ENCODE measurements at places on chromosomes 1 and 21.

GRCh38 chr1:209045331-209046057, 538.0 kb upstream of the CAMK1G start:
- DNase-seq: no peak
- no peak overlapping the region for H3K27ac ChIP-seq
- no peaks in the 10 kb centered on the region for H3K4me1 ChIP-seq
- H3K36me3 ChIP-seq: no peaks in the 10 kb centered on the region
- no peak overlapping the region for H3K4me3 ChIP-seq
- H3K27me3 ChIP-seq: peaks cover 5% of the 10 kb centered on the region

GRCh38 chr1:30957560-30958222, 49.1 kb upstream of the SDC3 start:
- H3K27ac ChIP-seq: no peak overlapping the region
- DNase-seq: no peak
- H3K27me3 ChIP-seq: no peaks in the 10 kb centered on the region
- no peaks in the 10 kb centered on the region for H3K4me1 ChIP-seq
- no peak overlapping the region for H3K4me3 ChIP-seq

DNA sequence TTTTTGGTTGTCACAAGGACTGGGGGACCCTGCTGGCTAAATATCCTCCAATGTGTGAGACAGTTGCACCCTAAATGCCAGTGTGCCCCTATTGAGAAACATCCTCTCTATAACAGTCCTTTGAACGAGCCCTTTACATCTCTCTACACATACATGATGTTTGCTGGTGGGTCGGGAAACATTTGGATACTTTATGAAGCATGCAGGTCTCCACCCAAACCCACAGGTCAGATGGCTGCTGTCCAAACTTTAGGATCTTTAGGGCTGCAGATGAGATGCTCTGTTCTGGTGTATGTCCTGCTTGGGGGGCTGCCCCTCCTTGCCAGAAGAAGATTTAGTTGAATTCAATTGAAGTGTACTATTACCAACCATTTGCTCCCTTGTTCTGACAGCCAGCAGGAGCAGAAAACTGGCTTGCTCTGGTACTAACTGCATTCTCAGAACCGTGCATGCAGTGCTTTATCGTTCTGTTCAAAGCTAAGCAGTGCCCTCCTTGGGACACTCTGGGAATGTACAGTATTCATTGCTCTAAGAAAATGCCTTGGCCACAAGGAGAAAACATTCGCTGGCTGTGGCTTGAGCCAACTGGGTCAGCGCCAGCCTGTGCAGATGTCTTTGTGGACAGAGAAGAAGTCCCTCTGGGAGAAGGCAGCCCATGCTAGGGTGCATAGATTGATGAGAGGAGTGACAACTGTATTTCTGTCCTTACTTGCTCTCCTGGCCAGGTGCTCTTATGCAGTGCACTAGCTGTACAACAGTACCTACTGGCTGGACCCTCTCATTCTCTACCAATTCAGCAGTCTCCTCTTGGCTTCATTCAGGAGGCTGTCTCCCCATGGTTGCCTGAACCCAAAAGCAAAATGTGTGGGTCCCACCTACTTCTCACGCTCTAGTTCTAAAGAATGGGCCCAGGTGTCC, 61.4 kb upstream of the DIRAS3 start:
- H3K36me3 ChIP-seq: no peaks in the 10 kb centered on the region
- H3K4me3 ChIP-seq: no peak overlapping the region
- DNase-seq: no peak
- H3K4me1 ChIP-seq: 0 out of 2 replicates have a peak, but pooled peaks cover 1% of the 10 kb centered on the region
- H3K27ac ChIP-seq: no peak overlapping the region

- H3K4me3 ChIP-seq: no peak overlapping the region
- DNase-seq: no peak
- H3K27me3 ChIP-seq: peaks cover 7% of the 10 kb centered on the region
- no peak overlapping the region for H3K27ac ChIP-seq
- H3K4me1 ChIP-seq: no peaks in the 10 kb centered on the region
Measured at GRCh38 chr1:78060857-78061563, 15.2 kb downstream of the GIPC2 start.

DNA sequence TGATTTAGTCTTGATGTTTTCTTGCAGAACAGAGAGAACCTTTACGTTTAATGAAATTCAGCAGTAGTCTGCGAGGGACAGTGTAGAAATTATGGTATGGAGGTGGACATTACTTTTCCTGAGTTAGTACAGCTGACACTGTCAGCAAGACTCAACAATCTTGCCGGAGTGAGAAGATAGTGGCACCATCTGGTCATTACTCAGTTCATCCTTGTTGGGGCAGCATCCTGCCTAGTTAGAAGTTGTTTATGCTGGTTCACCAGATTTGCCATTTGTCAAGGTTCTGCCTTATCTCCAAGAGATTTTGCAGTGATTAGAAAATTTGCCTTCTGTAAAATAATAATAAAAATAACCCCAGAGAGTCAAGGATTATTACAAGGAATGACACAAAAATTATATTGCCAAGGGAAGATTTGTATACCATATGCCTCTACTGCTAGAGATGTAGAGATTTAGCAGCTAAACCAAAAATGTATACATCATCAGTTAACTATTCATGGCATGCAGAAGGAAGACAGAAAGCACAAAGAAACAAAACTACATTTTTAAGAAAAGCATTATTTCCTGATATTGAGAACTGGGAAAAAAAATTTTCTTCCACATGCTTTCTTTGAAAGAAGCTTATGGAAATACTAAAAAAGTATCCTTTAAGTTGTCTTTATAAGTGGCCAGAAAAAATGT, 1967.4 kb downstream of the NCAM2 start:
- H3K4me3 ChIP-seq: no peak overlapping the region
- DNase-seq: no peak
- no peaks in the 10 kb centered on the region for H3K27me3 ChIP-seq
- H3K36me3 ChIP-seq: no peaks in the 10 kb centered on the region
- H3K4me1 ChIP-seq: peaks cover 17% of the 10 kb centered on the region
- no peak overlapping the region for H3K27ac ChIP-seq

- H3K27me3 ChIP-seq: no peaks in the 10 kb centered on the region
- H3K4me1 ChIP-seq: peaks cover 4% of the 10 kb centered on the region
- no peak overlapping the region for H3K27ac ChIP-seq
Measured at GRCh38 chr1:119914071-119914470, 17.8 kb upstream of the ADAM30 start.

DNA sequence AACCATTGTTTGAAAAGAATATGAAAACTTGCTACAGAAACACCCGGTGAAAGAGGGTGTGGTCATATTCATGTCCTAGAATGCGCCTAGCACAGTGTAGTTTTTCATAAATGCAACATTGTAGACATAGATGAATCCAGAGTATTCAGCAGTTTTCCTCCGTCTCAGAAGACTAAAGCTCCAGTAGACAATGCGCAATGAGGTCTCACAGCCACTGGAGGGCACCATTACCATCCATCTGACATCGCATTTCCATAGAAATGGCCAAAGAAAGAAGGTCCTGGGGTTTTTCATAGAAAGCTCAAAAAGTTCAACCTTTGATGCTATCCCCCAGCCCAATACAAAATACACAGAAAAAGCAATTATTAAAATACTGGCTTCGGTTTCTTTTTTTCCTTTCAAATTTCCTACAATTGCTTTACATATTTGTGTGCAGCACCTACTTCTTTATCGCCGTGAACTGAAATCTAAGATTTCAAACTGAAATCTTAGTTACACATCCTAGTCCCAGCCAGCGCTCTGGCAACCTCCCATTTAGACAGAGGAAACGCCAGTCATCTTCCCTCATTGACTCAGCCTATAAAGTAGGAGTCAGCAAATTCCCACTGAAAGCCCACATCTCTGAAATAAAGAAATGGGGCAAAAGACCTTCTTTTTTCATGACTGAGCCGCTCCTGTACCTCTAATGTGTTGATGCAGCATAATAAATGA, 3.9 kb upstream of the CD58 start:
- peak; percentile 71 for DNase-seq
- H3K36me3 ChIP-seq: no peaks in the 10 kb centered on the region
- peaks cover 17% of the 10 kb centered on the region for H3K4me1 ChIP-seq
- no peak overlapping the region for H3K27ac ChIP-seq
- no peaks in the 10 kb centered on the region for H3K27me3 ChIP-seq

- H3K4me1 ChIP-seq: no peaks in the 10 kb centered on the region
- H3K36me3 ChIP-seq: peaks cover 49% of the 10 kb centered on the region
Measured at GRCh38 chr1:27760426-27760825, 12.6 kb upstream of the STX12 start.

DNA sequence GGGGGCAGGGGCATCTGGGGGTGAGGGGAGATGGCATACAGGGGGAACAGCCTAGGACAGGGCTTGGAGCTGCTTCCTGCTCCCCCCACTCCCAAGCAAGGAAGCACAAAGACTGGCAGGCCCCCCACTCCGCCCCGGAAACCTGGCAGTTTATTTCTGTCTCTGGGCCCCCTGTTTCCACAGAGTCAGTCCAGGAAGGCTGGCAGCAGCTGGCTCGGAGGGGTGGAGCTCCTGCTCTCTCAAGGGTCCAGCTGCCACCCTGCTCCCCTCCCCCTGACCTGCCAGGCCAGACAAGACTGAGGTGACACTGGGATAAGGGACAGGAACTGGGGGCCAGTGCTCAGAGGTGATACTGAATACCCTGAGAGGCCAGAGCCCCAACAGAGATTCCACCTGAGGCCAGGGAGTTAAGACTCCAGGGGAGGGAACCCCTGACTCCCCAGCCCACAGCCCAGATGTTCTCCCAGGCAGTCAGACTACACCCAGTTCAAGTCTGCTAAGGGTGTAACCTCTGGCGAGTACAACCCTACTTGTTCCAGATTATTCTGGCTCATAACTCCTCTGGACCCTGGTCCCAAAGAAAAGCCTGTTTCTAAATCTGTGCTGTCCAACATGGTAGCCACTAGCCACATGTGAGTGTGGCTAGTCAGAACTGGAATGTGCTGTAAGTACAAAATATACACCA, 26.3 kb downstream of the AHDC1 start:
- H3K4me1 ChIP-seq: peaks cover 3% of the 10 kb centered on the region
- peaks cover 9% of the 10 kb centered on the region for H3K36me3 ChIP-seq
- H3K4me3 ChIP-seq: no peak overlapping the region

- H3K4me1 ChIP-seq: no peaks in the 10 kb centered on the region
- no peak overlapping the region for H3K4me3 ChIP-seq
- no peaks in the 10 kb centered on the region for H3K36me3 ChIP-seq
- H3K27ac ChIP-seq: no peak overlapping the region
- H3K27me3 ChIP-seq: no peaks in the 10 kb centered on the region
Measured at GRCh38 chr1:48859456-48859855, 82.8 kb upstream of the BEND5 start.

DNA sequence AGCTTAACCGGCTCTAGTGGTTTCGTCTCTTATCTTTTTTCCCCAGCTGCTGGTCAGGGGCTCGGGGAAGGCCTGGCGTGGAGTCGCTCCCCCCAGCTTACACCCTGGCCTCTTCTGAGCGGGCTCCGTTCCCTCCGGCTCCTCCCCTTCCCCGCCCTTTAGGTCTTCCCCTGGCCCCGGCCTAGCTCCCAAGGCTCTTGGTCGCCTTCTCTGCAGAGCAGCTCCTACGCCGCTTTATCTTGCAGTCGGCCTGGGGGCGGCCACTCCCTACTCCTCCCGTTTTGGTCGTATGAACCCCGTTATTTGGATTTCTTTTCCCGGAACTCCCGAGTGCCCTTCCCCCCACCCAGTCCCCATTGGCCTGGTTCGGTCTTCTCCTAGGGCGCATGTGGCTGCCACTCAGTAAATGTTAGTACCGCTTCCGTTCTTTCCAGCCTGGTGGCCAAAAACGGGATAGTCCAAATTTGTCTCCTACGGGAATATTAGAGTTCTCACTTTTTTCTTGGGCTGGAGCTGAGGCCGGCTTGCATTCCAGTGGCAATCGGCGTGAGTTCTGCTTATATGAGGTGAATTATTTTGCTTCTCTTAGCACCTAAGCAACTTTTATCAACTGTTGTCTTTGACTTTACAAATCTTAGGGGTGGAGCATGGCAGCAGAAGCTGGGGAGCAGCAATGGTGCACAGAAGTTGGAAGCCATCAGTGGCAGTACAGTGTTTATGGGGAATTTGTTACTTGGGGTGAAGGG, 467 bp downstream of the THRAP3 start:
- peak overlapping the region; percentile 92 for H3K27ac ChIP-seq
- DNase-seq: no peak
- H3K27me3 ChIP-seq: no peaks in the 10 kb centered on the region
- H3K4me1 ChIP-seq: peaks cover 41% of the 10 kb centered on the region
- peak overlapping the region; percentile 81 for H3K4me3 ChIP-seq
- H3K36me3 ChIP-seq: peaks cover 33% of the 10 kb centered on the region

- H3K27ac ChIP-seq: no peak overlapping the region
- H3K27me3 ChIP-seq: no peaks in the 10 kb centered on the region
- no peaks in the 10 kb centered on the region for H3K36me3 ChIP-seq
- no peak overlapping the region for H3K4me3 ChIP-seq
Measured at GRCh38 chr1:18900303-18900841, 2.0 kb downstream of the ALDH4A1 start.

GRCh38 chr1:47765742-47766485, 231.3 kb downstream of the TRABD2B start:
- H3K36me3 ChIP-seq: no peaks in the 10 kb centered on the region
- H3K27ac ChIP-seq: no peak overlapping the region
- no peak for DNase-seq
- H3K27me3 ChIP-seq: peaks cover 10% of the 10 kb centered on the region
- H3K4me3 ChIP-seq: no peak overlapping the region
- H3K4me1 ChIP-seq: no peaks in the 10 kb centered on the region

DNA sequence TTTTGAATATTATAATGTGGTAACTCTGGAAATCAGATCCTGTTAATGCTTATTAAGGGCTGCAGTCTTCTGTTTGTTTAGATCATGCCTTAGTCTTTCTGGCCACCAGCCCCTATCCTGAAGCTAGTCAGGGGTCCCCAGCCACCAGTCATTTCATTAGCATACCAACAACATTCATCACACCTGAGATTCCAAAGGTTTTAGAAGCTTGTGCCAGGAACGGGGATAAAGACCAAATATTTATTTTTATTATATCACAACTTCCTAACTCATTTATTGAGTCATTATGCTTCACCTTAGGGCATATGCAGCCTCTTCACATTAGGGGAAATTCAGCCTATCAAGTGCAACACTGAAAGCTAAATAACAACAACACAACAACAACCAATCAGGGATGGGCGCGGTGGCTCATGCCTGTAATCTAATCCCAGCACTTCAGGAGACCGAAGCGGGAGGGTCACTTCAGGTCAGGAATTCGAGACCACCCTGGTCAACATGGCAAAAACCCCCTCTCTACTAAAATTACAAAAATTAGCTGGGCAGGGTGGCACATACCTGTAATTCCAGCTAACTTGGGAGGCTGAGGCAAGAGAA, 2.9 kb upstream of the PSEN2 start:
- H3K4me1 ChIP-seq: peaks cover 8% of the 10 kb centered on the region
- no peak overlapping the region for H3K4me3 ChIP-seq
- H3K27ac ChIP-seq: no peak overlapping the region
- no peak for DNase-seq
- H3K27me3 ChIP-seq: peaks cover 20% of the 10 kb centered on the region

DNA sequence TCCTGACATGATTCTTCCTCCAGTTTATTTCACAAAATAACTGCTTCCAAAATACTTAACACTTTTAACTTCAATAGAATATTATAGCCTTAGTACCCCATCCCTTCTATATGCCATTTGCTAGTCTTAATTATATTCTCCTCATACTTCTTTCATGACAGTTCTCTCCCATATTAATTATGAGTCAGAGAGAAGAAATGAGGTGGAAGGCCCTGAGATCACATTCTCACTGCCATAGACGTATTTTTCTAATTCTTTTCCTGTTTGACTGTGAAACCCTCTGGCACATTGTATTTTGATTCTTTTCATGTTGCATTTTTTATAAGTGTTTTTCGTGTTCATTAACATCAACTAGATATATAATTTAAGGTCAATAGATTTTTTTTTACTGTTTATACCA, 88.4 kb downstream of the GTF2B start:
- no peaks in the 10 kb centered on the region for H3K27me3 ChIP-seq
- DNase-seq: no peak
- H3K4me3 ChIP-seq: no peak overlapping the region
- peaks cover 80% of the 10 kb centered on the region for H3K36me3 ChIP-seq
- no peak overlapping the region for H3K27ac ChIP-seq

Data from DND-41 (cell line).